T-helper 17 cell (primary cell): ENCODE measurements at places on chromosomes 11 and 22. TPM values are rescaled to one million over a fixed set of nuclear protein-coding genes. Genes with fewer than 3 reads are reported as not detected.

GRCh38 chr22:45428391-45429385, 15.2 kb downstream of the RIBC2 start:
- no peaks in the 10 kb centered on the region for H3K4me1 ChIP-seq
- H3K27ac ChIP-seq: no peak overlapping the region
- H3K4me3 ChIP-seq: no peak overlapping the region
- H3K27me3 ChIP-seq: peaks cover 12% of the 10 kb centered on the region
- DNase-seq: no peak

DNA sequence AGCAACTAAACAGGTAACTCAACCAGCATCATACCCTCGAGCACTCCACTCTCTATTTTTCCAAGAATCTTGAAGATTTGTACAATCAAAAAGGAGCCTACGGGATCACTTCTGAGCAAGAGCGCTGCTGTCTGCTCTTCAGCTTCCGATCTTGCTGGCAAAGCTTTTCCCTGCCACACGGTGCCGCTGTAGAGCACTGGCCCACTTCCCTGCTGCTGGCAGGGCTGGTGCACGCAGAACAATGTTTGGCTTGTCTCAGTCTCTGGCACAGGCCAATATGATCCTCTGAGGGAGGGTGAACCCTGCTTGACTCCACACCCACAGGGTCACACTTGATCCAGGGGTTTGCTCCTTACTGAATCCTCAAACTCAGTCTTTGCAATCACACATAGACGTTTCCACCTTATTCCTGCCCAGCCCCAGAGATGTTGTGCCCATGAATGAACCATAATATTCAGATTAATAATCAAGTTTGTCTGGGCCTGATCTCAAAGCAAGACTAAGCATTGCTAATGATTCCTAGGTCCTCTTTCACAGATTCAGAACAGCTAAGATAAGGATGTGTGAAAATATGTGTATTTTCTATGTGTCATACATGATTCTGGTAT, 536.6 kb downstream of the SOX6 start:
- no peak overlapping the region for H3K4me3 ChIP-seq
- H3K36me3 ChIP-seq: no peaks in the 10 kb centered on the region
- H3K4me1 ChIP-seq: no peaks in the 10 kb centered on the region
- peaks cover 17% of the 10 kb centered on the region for H3K27me3 ChIP-seq
- H3K27ac ChIP-seq: no peak overlapping the region

GRCh38 chr22:19567157-19568009, 43.2 kb upstream of the CLDN5 start:
- H3K27me3 ChIP-seq: peaks cover 13% of the 10 kb centered on the region
- H3K36me3 ChIP-seq: peaks cover 4% of the 10 kb centered on the region
- DNase-seq: no peak
- H3K4me3 ChIP-seq: no peak overlapping the region
- H3K27ac ChIP-seq: no peak overlapping the region
- peaks cover 14% of the 10 kb centered on the region for H3K4me1 ChIP-seq

GPR137 gene
- 46.5 TPM for total RNA-seq

FIBIN gene
- not detected for total RNA-seq

DNA sequence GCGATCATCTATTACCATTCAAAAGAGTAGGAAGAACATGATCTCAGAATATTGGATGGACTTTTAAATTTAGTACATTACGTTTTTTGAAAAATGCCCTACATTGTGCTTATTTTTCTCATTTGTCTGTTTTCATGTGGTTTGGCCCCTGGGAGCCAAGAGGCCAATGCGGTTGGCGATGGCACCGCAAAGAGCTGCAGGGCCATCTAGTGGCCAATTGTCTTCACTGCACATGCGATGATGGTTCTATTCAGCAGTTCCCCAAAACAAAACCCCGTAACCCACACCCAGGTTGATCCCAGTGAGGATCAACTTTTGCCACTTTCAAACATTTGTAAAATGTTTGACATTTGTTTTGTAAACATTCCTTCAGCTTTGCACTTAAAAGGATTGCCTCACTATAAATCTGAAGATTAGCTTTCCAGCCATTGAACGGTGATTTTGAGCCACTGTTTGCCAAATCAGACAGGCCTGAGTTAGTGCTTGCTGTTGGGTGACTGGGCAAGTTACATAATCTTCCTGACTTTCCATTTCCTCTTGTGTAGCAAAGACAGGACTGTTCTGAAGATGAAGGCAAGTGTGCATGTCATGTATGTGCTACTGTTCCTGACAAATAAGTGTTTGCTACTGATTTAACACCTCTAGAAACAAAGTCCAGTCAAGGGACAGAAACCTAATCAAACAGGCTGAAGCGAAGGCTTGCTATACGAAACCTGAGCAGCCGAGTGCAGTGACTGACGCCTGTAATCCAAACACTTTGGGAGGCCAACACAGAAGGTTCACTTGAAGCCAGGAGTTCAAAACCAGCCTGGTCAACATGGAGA, 29.2 kb upstream of the XBP1 start:
- H3K4me1 ChIP-seq: peaks cover 14% of the 10 kb centered on the region
- peak overlapping the region; percentile 51 for H3K27ac ChIP-seq
- no peaks in the 10 kb centered on the region for H3K27me3 ChIP-seq
- peak overlapping the region; percentile 43 for H3K4me3 ChIP-seq
- peak; percentile 50 for DNase-seq

ZNF280B gene
- 1.8 TPM for total RNA-seq

- no peaks in the 10 kb centered on the region for H3K36me3 ChIP-seq
- H3K27ac ChIP-seq: no peak overlapping the region
- H3K4me3 ChIP-seq: no peak overlapping the region
- no peak for DNase-seq
- H3K4me1 ChIP-seq: no peaks in the 10 kb centered on the region
Measured at GRCh38 chr11:85127349-85127748, 499.8 kb downstream of the DLG2 start.

- H3K27ac ChIP-seq: no peak overlapping the region
- no peak overlapping the region for H3K4me3 ChIP-seq
- no peak for DNase-seq
Measured at GRCh38 chr11:109037856-109038780, 373.2 kb downstream of the DDX10 start.

GRCh38 chr22:20963201-20964052, 3.6 kb upstream of the AIFM3 start:
- no peaks in the 10 kb centered on the region for H3K36me3 ChIP-seq
- peak overlapping the region; percentile 89 for H3K4me3 ChIP-seq
- peaks cover 12% of the 10 kb centered on the region for H3K4me1 ChIP-seq
- peaks cover 12% of the 10 kb centered on the region for H3K27me3 ChIP-seq
- no peak overlapping the region for H3K27ac ChIP-seq
- DNase-seq: no peak

GRCh38 chr11:35058669-35059434, 80.1 kb upstream of the CD44 start:
- no peaks in the 10 kb centered on the region for H3K27me3 ChIP-seq
- peaks cover 26% of the 10 kb centered on the region for H3K4me1 ChIP-seq
- DNase-seq: no peak

SPDYC gene
- 0.68 TPM for total RNA-seq

ST14 gene
- 1.1 TPM for total RNA-seq

PDE3B gene
- total RNA-seq: 68.9 TPM

DNA sequence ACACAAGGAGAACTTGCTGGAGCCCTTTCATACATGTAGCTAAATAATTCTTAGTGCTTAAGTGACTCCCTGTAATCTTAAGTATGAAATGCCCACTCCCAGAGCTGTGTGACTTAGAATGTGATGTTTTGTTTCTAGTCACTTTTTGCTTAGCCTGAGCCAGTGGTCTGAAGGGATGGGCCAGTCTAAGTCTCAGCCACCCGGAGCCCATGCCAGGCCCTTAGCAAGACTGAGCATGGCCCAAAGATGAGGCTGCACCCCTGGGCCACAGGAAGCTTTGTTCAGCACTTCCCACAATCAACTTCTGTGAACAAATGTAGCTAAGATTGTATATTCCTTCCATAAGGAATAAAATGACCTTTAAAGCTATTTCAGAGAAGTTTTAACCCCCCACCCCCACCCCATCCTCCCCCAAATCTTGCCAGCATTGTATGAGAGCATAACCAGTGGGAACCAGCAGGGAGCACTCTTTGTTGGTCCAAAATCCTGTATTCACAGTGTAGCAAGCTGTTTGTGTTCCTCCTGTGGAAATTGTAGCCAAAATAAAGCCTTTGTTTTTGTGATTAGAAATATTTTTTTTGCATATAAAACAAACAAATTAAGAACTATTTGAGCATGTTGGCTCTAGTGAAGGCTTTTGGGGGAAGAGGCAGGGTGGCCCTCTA, 73.8 kb upstream of the GAL start:
- peaks cover 3% of the 10 kb centered on the region for H3K4me1 ChIP-seq
- no peak overlapping the region for H3K4me3 ChIP-seq
- no peaks in the 10 kb centered on the region for H3K27me3 ChIP-seq
- no peak overlapping the region for H3K27ac ChIP-seq
- DNase-seq: no peak
- peaks cover 12% of the 10 kb centered on the region for H3K36me3 ChIP-seq

TMA7B gene
- total RNA-seq: 22.5 TPM

IFTAP gene
- 4.4 TPM for total RNA-seq
